ENCODE measurements at places on chromosomes 11 and 22.

DNA sequence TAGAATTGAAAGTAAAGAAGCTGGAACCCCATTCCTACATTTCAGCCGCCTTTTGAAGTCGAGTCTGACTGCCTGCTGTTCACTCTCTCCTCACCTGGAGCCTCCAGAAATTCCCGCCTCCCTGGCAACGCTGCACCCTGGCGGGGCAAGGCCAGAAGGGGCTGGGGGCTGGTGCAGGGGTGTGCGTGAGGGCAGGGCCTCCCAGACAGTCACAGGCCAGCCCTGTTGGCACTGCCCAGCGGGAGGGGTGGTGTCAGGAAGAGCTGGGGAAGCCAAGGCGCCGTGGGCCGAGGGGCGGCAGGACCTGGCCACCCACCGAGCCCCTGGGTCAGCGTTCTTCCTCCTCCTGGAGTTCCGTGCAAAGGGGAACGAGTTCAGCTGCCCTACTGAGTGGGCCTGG lies 123.2 kb downstream of the KCNQ1OT1 start:
- DNase-seq = no peak

DNA sequence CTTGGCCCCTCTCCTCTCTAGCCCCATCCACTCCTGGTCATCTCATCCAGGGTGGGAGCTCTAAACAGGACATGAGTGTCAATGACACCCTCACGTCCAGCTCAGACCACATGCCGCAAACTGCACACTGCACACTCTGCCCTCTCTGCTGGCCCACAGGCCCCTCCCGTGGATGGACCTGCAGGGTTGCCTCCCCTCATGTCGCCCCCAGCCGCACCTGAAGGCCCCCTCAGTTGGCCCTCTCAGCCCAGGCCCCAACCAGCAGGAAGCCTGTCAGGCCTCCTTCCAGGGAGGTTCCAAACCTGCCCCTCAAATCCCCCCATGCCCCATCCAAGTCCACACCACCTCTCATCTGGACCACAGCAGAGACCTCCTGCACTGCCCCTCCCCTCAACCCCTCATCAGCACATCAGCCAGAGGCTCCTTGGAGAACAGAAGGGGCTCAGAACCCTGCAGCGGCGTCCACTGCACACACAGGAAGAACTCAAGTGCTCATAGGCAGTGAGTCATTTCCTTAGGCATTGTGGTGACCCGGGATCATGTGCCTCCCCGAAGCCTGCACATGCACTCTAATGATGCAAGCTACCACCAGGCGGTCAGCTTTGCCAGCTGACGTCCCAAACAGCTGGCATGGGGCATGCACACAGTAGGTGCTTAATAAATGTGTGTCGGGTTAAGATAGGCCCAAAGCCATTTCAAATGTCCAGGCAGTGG lies 12.9 kb upstream of the CDKN1C start:
- no peak for DNase-seq

DNA sequence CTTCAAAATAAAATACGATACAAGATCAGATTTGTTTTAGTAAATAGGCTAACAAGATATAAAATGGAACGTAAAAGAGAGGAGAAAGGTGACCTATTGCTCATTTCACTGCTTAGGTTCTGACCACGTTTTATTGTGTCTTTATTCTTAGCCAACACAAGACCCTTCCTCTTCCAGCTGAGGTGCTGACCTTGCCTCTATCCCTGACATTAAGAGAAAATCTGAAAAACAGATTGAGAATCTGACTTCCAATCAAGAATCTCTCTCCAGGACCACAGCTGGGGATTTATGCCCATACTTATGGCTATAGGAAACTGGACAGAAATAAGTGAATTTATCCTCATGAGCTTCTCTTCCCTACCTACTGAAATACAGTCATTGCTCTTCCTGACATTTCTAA lies at the start of gene OR10A5:
Gene OR10A5, plus strand, starts transcription at position 301 of the 400 bp plus-strand sequence. Its CDS starts 0 bp downstream, at position 301.
- DNase-seq = no peak

DNA sequence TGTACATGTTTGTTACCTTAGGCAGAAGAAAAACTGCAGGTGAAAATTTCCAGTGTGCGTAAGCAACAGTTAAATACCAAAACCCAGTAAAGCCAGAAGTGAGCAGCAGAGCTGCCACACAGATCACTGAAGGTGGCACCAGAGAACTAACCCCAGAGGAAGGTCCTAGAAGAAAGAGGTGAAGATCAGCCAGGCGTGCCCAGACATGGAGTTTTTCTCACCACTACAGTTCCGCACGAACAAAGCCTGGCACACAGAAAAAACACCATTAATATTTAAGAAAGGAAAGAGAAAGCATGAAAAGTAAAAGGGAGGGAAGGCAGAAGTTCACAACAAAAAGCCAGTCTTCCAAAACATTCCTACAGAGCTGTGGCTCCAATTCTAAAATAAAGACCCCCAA lies 60.7 kb downstream of the STK33 start:
- no peak for DNase-seq

- peak; percentile 61 for DNase-seq
Observed at GRCh38 chr22:22357024-22357883, 112.7 kb downstream of the VPREB1 start.

- no peak for DNase-seq
Observed at GRCh38 chr11:68812526-68812925, 29.2 kb downstream of the CPT1A start.

GRCh38 chr11:215581-216037 lies 8.1 kb downstream of the RIC8A start:
- no peak for DNase-seq

GRCh38 chr11:93236741-93237675 lies 39.2 kb upstream of the SLC36A4 start:
- no peak for DNase-seq

DNA sequence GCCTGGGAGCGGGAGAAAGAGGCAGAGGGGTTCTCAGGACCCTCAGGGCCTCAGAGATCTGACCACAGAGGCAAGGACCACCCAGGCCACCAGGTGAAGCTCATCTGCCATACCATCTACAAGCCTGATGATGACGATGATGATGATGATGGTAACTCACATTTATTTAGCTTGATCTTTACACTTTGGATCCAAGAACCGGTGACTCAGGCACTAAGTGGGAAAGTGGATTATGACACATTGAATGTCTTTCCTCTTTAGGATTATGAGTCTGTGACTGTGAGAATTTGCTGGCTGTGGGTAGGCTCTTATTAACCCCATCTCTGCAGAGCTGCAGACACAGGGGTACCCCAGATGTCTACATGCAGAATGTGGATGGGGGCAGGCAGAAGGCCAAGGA lies 110.3 kb downstream of the DSCAML1 start:
- DNase-seq = no peak

- no peak for DNase-seq
Observed at GRCh38 chr11:33859306-33859705, 32.6 kb downstream of the LMO2 start.

GRCh38 chr22:46588279-46589140 lies 31.7 kb upstream of the GRAMD4 start:
- no peak for DNase-seq

GRCh38 chr22:37021710-37022482 lies 2.4 kb downstream of the MPST start:
- no peak for DNase-seq

- no peak for DNase-seq
Observed at GRCh38 chr22:19872779-19873137, 18.1 kb upstream of the GNB1L start.

- no peak for DNase-seq
Observed at GRCh38 chr11:1052133-1053011, 15.9 kb upstream of the MUC6 start.

- no peak for DNase-seq
Observed at GRCh38 chr11:104254347-104254746, 90.4 kb upstream of the PDGFD start.

DNA sequence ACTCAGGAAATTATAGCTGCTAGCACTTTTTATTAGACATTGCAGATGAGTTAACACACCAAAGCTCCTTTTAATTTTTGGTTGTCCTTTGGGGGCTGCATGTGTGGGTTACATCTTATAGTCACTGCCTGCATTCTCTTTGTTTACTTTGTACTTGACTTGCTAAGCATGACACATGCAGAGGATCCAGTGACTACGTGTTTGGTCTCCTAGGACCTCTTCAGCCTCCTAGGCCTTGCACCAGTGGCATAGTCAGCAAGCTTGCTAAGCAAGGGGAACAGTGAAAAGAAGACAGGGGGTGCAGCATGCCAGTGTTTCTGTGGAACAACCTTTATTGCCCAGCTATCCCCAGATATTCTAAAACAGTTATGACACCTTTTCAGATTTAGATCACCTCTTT lies 108.2 kb downstream of the PAX6 start:
- DNase-seq = no peak

GRCh38 chr11:57214494-57214893 lies 22.6 kb downstream of the APLNR start:
- DNase-seq = no peak

DNA sequence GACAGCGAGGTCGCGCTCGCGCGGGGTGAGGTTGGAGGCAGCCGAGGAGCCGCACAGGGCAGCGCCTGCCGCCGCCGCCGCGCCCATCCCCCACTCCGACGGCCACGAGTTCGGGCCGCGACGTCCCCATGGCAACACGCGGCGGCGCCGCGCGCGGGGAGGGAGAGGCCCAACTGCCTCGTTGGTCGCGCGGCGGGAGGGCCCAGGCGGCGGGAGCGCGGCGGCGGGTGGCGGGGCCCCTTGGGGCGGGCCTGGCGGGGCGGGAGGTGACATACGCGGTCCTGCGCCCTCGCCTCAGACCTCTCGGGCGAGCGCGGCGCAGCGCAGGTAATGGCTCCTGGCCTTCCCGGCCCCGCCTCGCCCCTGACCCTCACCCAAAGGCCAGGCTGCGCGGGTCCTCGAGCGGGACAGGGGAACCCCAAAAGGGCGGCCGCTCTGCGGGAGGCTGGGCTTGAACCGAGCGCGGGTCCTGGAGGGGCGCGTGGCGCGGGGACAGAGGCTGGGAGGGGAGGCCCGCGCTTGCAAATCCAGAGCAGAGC lies at the start of gene DEUP1:
Gene DEUP1, plus strand, starts transcription at position 297 of the 539 bp plus-strand sequence. CDS start 1,518 bp downstream, outside the sequence.
- DNase-seq = no peak

GRCh38 chr22:26910845-26911244 lies 253.5 kb downstream of the MIAT start:
- DNase-seq = no peak

GRCh38 chr11:108985945-108986279 lies 321.0 kb downstream of the DDX10 start:
- DNase-seq = no peak

DNA sequence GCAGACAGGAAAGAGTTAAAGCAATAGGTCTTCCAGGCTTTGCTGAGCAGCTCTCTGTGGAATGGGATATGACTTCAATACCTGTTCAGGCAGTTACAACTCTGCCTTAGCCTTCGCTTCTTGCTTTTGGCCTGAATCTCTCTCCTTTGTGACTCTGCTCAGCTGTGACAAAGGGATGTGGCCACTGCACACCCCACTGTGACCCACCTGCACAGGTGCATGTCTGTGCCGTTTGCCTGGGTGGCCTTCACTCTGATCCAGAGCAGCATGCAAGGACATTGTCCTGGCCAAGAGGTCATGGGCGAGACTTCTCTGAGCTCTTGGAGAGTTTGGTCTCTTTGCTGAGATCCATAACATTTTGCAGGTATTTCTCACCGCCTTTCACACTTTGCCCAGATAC lies 891.3 kb downstream of the BRD1 start:
- DNase-seq = no peak

Measured in NCI-H524 treated with DMSO at 0.1 percent for 48 hours (cell line).